ENCODE measurements at places on chromosomes 12 and 14.

DNA sequence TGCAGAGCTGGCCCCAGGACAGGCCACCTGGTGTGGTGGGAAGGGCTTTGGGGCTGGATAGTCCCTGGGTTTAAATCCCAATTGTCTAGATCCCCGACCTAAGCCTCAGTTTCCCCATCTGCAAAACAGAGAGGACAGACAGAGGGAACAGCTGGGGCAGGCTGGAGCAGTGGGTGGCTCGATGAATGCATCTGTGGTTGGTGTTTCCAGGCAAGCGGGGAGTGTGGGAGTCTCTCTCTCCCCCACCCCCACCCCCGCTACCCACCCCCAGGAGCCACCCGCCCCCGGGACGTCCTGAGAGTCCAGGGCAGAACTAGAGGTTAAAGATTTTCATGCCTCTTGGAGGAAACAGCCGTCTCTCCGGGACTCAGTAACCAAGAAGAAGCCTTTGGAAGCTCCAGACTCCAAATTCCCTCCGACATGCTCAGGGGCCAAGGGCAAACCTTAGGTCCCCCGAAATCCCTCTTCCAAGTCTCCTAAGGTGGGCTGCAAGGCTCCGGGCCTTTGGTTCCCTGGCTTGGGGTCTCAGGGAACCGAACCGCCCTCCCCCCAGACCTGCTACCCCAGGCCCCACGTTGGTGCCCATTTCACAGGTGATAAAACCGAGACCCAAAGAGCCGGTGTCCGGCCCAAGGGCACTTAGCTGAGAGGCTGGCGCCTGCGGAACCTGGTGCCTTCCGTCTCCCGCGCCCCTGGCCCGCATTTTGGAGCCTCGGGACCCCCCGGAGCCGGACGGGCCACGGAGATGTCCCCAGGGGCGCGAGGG lies 474 bp downstream of the TRPV4 start:
- DNase-seq = no peak

DNA sequence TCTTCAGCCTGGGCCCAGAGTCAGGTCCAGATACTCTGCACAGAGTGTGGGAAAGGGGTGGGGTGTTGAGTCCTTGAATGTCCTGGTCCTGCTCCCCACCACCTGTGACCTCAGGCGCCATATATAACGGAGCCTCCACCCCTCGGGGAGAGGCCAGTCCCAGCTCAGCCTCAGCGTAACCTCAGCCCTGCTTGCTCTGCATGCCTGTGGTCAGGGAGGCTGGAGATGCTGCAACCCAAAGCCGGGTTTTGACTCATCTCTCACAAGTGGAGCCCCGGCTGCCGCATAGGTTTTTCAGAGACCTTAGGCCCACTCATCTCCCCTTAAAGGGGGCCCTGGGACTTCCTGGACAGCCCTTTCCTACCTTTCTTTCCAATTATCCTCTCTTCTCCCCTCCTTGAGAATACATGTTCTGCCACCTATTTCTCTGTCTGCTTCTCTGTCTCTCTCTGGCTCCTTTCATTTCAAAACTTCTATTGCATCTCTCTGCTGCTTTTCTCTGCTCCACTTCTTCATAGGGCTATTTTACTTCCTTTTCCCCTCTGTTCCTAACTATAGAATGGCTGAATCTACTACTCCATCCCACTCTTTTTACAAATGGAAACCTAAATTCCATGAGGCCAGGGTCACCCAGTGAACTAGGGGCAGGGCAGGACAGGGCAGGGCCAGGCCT lies 1.2 kb downstream of the ITGB7 start:
- peak; percentile 89 for DNase-seq

DNA sequence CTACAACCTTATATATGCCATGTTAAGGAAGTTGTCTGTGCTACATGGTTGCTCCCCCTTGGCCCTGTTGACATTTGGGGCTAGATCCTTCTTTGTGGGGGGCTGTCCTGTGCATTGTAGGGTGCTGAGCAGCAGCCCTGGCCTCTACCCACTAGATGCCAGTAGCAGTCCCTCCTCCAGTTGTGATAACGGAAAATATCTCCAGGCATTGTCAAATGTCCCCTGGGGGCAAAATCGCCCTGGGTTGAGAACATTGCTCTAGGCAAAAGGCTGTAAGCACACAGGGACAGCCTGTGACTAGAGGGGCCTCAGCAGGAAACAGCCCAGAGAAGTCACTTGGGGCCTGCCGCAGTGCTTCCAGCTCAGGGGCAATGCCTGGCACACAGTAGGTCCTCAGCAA lies 1100.3 kb downstream of the BCL11B start:
- no peak for DNase-seq

DNA sequence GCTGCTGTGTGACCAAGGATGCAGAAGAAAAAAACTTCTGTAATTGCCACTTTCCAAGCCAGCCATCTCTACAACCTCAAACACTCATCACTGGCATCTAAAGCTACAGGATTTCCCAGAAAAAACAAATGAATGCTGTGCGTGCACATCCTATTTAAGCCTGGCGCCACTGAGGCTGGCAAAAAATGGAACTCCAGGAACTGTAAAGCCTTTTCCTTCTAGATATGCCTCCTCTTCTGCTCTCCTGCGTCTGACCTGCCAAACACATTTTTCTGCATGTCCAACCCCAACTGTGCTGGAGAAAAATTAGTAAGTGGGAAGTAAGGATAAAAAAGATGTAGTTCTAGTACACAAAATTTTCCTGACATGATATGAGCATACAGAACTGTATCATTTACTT lies 184.9 kb downstream of the ITPR2 start:
- DNase-seq = no peak

- no peak for DNase-seq
These were observed 35.8 kb downstream of the FLVCR2 start for GRCh38 chr14:75614179-75614578.

- DNase-seq = peak; percentile 54
These were observed 328.0 kb upstream of the ATP2B1 start for GRCh38 chr12:90036637-90037036.

DNA sequence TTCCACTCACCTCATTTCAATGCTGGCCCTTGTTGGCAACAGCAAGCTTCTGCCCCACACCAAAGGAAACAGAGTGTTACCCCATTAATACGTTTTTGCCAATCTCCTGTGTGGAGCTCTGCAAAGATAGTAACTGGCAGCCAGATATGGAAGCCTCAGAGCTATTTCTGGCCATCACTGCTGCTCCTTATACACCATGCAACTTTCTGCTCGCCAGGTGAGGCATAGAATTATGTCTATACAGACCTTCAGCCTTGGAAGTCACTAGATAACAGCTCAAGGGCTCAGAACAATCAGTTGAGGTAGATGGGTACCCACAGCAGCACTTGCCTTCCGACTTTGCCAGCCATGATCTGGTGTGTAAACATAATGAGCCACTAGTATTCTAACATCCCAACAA lies 214.8 kb upstream of the ALG10B start:
- DNase-seq = no peak
